ENCODE measurements at places on chromosomes 2 and 18.
A peak's percentile ranks its signal among the peaks of the same experiment; 100 is the strongest.

DNA sequence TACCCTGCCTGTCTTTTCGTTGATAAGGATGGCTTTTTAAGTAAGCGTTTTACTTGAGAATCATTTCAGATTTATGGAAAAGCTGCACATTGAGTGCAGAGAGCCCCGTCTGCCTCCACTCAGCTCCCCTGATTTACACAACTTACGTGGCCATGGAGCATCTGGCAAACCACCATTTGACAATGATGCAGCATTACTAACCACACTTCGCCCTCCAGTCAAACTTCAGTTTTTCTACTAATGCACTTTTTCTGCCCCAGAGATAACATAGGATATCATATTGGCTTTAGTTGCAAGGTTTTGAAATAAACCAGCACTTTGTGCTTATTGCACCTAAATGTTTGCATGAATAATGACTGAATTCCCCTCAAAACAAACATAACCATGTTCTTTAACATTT lies 165.1 kb upstream of the TPO start:
- DNase-seq, result no peak

DNA sequence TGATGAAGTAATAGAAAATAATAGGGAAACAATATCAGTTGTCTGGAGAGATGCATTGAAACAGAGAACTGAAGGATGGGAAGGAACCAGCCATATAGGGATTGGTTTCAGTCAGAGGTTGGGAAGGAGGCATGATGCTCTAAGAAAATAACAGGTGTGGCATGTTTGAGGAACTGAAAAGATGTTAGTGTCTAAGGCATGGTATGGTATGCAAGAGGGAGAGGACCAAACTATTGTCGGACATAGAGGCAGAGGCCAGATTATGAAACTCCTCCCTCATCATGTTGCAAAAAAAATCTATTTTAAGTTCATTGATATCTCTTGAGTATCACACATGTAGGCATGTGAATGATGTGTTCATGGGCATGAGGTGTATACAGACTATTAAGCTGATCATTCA lies 48.9 kb upstream of the EMILIN2 start:
- DNase-seq, result no peak

DNA sequence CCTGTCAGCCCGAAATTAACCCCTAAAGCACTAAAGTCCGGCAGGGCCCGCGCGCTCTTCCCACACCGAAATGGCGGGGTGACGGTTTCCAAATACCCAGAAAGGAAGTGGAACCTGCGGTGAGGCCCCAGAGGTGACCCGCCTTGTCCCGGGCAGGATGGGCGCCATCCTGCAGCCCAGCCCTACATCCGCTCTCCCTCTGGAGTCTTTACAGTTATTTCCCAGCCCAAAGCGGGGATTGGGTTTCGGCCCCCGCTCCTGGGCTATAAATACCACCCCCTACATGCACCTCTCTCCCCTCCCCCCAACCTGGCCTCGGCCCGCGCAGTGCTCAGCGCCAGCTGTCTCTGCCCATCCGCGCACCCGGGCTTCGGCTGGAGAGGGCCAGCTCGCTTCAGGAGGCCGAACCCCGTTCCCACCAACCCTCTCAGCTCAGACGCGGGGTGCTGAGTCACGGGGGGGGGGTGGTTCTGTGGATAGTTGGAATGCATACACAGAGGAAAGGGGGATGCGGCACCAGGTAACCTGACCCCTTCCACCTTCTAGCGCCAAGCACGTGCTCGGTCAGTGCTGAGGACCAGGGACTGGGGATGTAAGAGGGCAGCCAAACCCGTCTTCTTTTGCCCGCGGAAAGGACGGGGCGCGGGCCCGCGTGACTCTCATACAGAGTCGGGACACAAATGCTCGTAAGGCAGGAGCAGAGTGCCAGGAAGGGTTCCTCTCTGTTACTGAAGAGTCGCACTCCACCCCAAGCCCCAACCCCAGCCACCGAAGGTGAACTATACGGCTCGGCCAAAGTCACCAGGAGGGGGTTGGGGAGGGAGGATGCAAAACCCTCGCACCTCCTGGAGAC lies at the start of gene TUBA4B:
Gene TUBA4B (plus strand): TSS at position 344 of the 853 bp plus-strand sequence. CDS start 165 bp downstream, at position 509.
- DNase-seq, result no peak

GRCh38 chr2:48940606-48941005 lies 185.1 kb upstream of the LHCGR start:
- peak; percentile 48 for DNase-seq

DNA sequence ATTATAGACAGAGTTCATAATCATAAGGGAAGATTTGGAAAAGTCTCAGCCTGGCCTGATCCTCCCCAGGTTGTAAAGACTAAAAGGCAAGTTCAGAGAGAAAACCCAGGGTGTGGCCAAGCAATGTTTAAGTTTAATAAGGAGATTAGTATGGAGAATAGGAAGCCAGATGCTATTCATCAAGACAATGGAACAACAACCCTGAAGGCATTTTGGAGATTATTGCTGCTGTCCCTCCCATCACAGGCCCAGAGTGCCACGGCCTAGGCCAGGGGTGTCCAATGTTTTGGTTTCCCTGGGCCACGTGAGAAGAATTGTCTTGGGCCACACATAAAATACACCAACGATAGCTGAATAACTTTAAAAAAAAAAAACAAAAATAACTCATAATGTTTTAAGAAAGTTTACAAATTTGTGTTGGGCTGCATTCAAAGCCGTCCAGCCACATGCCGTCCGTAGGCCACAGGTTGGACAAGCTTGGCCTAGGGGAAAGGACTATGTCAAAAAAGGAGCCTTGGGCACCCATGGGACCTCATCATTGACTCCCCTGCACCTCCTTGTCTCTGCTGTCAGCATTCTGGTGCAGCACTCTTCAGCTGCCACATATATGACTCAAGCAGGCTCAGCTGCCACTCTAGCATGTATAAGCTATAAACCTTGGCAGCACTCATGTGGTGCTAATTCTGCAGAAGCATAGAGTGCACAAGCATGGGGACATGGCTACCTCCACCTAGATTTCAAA lies 20.8 kb downstream of the DPP4 start:
- no peak for DNase-seq

- DNase-seq, result no peak
These were observed 310.8 kb downstream of the PLCL1 start for GRCh38 chr2:198115201-198115600.

- peak; percentile 75 for DNase-seq
These were observed 116.0 kb downstream of the PLA2R1 start for GRCh38 chr2:159946326-159946999.

DNA sequence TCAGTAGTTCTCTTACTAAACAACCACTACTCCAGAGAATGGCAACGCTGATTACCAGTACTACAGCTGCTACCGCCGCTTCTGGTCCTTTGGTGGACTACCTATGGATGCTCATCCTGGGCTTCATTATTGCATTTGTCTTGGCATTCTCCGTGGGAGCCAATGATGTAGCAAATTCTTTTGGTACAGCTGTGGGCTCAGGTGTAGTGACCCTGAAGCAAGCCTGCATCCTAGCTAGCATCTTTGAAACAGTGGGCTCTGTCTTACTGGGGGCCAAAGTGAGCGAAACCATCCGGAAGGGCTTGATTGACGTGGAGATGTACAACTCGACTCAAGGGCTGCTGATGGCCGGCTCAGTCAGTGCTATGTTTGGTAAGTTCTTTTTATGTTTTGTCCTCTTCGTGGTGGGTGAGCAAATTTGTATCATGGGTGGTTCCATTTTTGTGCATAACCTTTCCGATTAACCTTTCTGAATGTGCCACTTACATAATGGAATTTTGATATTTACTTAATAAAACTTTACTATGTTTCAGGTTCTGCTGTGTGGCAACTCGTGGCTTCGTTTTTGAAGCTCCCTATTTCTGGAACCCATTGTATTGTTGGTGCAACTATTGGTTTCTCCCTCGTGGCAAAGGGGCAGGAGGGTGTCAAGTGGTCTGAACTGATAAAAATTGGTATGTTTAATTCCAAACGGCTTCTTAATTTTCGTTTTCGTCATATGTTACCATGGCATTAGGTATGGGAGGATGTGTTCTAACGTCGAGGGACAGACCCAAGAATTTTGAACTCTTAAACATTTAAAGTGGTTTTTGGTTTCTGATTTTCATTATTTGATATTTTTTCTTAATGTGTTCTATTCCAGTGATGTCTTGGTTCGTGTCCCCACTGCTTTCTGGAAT lies 1.3 kb downstream of the SLC20A1 start:
- DNase-seq, result peak; percentile 25

- no peak for DNase-seq
These were observed 46.5 kb downstream of the MBP start for GRCh38 chr18:77086034-77086433.

DNA sequence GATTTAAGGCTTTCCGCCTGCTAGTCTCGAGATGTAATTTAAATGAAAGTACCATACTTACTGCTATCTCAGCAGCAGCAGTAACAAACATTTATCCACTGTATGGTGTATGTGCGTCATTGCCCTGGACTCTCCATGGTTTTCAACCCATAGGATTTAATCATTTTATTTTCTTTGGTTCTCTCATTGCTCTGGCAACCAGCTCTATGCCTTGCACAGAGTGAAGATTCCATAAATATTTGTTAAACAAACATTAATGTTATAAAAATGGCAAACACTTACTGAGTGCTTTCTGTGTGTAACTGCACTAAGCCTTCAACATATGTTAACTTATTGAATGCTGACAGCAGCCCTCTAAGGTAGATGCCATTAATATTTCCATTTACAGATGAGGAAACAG lies 1.3 kb upstream of the LMAN1 start:
- no peak for DNase-seq

- DNase-seq, result no peak
These were observed 13.7 kb downstream of the SALL3 start for GRCh38 chr18:78993014-78993926.

GRCh38 chr2:96409081-96409819 lies 73.7 kb downstream of the NCAPH start:
- no peak for DNase-seq

Measured in NCI-H1105 treated with DMSO at 0.1 percent for 48 hours (cell line).